Activated CD4-positive, alpha-beta T cell treated with anti-CD3 and anti-CD28 coated beads, Interleukin-2, amount 10 ng/mL, durations not matched to agents 24 days and 14 days (primary cell): ENCODE measurements at places on chromosomes 3 and 15.

GRCh38 chr3:149026718-149027117 is 35.4 kb downstream of the GYG1 start:
- DNase-seq = peak; percentile 47

- peak; percentile 74 for DNase-seq
These were observed 28.7 kb downstream of the CMTM7 start for GRCh38 chr3:32420126-32421038.

- DNase-seq = no peak
These were observed 136.5 kb downstream of the RORA start for GRCh38 chr15:61092361-61093157.

GRCh38 chr3:49428752-49429080 is 408 bp downstream of the NICN1 start:
- DNase-seq = no peak

DNA sequence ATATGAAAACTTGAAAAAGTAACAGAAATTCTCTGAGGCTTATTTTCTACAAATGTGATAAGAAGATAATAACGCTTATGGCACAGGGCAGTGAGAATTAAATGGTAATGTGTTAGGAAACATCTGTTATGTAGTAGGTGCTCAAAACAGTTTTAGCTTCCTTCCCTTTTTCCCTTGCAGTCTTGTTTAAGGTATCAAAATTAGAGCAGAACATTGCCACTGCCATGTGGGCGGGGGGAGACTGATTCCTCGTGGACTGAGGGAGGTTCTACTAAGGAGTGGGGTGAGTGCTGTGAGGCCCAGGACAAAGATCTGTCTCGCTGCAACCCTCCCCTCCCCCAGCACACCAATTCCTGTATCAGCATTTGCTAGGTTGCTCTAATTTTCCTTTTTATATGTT is 702.4 kb downstream of the TUSC7 start:
- no peak for DNase-seq

DNA sequence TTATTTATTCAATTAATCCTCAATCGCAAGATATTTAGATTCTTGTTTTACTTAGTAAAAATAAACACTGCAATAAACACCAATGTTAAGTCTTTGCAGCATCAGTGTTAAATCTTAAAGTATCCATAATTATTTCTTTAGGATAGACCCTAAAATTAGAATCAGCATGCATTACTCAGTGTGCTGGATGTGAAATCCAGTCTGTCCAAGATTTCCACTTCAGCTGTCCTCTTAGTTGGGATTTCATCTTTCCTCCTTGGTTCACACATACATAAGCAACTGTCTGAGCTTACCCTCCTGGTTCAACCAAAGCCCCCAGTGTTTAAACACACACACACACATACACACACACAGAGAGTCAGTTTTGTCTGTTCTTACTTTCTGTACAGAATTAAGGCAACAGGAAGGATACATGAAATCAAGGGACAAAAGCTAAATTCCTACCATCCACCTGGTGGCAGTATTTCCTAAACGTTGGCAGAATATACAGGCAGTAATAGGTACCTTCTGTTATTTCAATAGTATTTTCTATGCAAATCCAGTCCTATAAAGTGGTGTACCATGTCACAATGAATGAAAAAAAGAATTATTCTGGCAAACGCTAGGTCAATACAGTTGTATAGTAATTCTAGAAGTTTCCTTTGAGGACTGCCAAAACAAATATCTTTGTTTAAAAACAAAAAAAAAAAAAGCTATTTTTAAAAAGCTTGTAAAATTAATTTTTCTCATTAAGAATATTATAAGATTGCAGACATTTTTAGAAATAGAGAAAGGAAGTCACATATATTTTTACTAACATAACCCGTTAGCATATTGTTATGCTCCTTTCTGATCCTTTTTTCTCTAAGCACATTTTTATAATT is 27.3 kb upstream of the DMXL2 start:
- peak; percentile 87 for DNase-seq

- DNase-seq = no peak
These were observed 71.7 kb upstream of the TMEM115 start for GRCh38 chr3:50430950-50431435.

GRCh38 chr3:112855883-112856282 is 9.2 kb upstream of the CD200R1L start:
- DNase-seq = no peak

DNA sequence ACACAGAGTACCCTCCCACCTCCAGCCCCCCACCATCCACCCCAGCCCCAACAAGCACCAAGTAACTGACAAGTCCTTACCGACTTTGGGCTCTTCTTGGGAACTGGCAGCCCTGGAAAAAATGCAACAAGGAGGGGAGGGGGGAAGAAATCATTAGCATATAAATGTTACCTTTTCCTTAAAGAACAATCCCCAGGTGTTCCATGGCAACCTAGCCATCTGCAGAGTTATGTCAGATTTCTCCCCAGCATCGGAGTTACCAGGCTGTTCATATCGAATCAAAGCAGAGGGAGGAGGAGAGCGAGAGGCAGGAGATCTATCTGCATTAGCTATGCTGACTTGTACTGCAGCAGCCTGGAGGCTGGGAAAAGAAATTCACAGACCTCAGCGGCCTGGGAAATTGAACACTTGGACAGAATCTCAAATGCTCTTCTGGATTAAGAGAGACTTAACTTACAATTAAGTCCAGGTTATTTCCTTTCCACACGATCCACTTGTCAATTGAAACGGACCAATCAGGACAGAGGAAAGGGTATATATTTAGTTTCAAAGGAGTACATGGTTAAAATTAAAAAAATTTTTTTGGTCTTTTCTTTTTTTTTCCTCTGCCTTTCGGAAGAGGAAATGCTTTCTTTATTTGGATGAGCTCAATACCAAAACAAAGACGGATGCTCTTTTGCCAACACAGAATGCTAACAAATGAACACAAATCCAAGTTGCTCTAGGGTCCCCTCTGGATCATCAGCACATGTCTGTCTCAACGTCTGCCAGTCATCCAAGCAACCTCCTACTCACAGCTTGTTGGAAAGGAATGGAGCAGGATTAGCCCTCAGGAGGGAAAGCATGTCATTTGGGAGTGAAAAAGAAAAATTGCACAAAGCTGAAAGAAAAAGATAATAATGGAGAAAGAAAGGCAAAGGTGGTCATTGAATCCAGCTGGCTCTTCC is 637.1 kb downstream of the MAGI1 start:
- no peak for DNase-seq

DNA sequence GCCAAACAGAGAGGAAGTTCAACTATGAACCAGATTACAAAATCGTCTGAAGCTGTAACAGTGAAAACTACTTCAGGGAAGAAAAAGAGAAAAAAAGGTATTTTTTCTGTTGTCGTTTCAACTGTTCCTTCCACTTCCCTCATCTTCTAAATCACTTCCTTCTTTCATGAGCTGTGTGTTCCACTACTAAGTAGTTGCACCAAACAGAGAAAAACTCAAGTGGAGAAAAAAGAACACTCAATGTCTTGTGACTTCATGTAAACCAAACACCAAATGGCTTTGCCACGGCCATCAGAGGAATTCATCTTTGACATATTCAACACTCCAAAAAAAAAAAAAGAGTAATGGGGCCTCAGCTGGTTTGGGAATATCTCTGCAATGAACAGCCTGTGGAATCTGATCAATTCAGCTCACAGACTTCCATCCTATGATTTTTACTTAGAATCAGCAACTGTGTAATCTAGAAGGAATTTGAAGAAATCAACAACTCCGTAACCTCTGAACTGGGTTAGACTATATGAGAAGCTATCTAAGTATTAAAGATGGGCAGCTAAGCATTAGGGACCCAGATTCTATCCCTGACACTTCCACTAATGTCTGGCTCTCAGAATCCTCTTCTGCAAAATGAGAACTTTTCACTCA is 47.5 kb upstream of the RNF7 start:
- no peak for DNase-seq

GRCh38 chr3:184570489-184570888 is 8.9 kb downstream of the EPHB3 start:
- DNase-seq = no peak

DNA sequence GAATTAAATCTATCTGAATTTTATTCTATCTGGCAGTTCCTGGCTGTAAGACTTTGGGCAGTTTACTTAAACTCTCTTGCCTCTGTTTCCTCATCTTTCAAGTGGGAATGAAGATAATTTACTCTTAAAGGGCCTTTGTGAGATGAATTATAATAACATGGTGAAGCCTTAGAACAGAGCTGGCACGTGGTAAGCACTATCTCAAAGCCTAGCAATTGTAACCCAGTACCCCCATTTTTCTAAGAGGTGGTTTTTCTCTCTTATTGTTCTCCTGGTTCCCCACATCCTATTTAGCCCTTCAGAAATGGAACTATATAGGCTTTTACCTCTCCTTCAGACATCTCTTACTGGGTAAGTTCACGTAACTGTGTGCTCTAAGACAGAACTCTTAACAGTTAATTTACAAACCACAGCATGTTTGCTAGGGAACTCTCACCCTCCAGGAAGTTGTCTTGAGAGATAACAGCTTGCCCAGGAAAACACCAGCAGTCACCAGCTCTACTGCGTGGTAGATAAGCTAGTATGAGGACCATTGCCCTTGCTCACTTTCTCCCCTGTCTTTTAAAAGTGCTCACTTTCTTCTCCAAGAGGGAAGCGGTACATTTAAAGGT is 12.3 kb upstream of the CRBN start:
- DNase-seq = peak; percentile 69

GRCh38 chr15:38229705-38230310 is 22.8 kb upstream of the SPRED1 start:
- no peak for DNase-seq

DNA sequence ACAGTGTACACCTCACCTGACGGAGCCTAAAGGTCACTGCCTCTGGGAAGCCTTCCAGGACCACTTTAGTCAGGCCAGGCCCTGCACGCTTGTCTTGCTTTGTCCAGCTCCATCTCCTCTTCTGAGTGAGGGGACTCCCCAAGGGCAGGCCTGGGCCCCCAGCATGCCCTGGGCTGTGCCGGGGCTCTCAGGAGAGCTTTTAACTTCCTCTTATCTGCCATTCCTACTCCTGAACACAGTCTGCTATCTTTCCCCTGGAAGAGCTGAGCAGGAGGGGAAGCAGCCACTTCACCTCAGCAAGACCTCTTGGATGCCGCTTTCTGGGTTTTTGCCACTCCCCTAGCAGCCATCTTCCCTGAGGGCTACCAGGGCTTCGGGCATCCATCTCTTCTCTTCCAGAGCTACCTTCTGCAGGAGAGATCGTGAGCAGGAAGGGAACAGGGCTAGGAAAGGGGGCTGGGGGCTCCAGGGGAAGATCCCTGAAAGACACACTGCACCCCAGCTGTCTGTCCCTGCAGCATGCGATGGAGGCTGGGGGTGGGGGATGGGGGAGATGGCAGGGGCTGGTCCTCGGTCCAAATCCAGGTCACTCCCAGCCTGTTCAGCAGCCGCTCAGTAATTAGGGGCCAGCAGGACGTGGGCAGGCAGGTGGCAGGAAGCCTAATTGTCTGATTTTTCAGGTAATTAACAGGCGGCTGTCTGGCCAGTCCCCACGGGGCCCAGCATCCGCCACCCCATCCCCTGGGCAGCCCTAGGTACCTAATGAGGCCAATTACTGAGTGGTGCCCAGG is 19.9 kb upstream of the RPL29 start:
- no peak for DNase-seq
